ENCODE measurements at places on chromosomes 6 and 20. TPM values are rescaled to one million over a fixed set of nuclear protein-coding genes. Genes with fewer than 3 reads are reported as not detected.

GRCh38 chr6:52574709-52575501 lies 2.0 kb downstream of the TRAM2 start:
- DNase-seq, result peak; percentile 73

GRCh38 chr6:18753076-18753475 lies 365.9 kb downstream of the RNF144B start:
- DNase-seq, result no peak

Gene PRSS16
- polyA plus RNA-seq, result 28.7 TPM

Gene DDX43
- polyA plus RNA-seq, result 1.2 TPM

Measured in sigmoid colon (tissue), 7 donors.